ENCODE measurements at places on chromosomes 1 and 21. TPM values are rescaled to one million over a fixed set of nuclear protein-coding genes. Genes with fewer than 3 reads are reported as not detected.

Gene SNX7
- 25.9 TPM for total RNA-seq

Gene CYP4B1
- not detected for total RNA-seq

Gene RBM11
- 0.77 TPM for total RNA-seq

Gene LRRC8D
- 29.8 TPM for total RNA-seq

Gene HSD3B2
- total RNA-seq: not detected

Gene RGS1
- not detected for total RNA-seq

Gene C8A
- not detected for total RNA-seq

Gene PTGFR
- total RNA-seq: 17.0 TPM

Gene FAM177B
- total RNA-seq: not detected

Gene ANKRD34A
- 1.6 TPM for total RNA-seq

Gene CFH
- total RNA-seq: 312 TPM

Gene DCST1
- total RNA-seq: not detected

Gene SPRR2G
- total RNA-seq: not detected

Gene METTL25B
- 18.2 TPM for total RNA-seq

Gene EPS8L3
- not detected for total RNA-seq

Gene CLCA4
- not detected for total RNA-seq

Gene GIPC2
- 0.23 TPM for total RNA-seq

Gene TMEM53
- 15.7 TPM for total RNA-seq

Gene LMX1A
- not detected for total RNA-seq

Gene RGSL1
- total RNA-seq: not detected

Gene SMCP
- total RNA-seq: not detected

Gene OR2T35
- total RNA-seq: not detected

Gene C1QC
- total RNA-seq: not detected

Gene FLAD1
- 18.5 TPM for total RNA-seq

Gene MKNK1
- total RNA-seq: 13.4 TPM

Gene BRINP2
- total RNA-seq: 0.26 TPM

Gene KCNT2
- total RNA-seq: 8.2 TPM

Gene RGS13
- total RNA-seq: not detected

Gene ELAVL4
- not detected for total RNA-seq

Gene G0S2
- total RNA-seq: 105 TPM

Gene LRRC3
- total RNA-seq: 3.5 TPM

Gene SLAMF9
- not detected for total RNA-seq

Gene LRRC39
- total RNA-seq: not detected

Gene C1orf141
- total RNA-seq: not detected
